Stimulated activated CD4-positive, alpha-beta T cell treated with anti-CD3 and anti-CD28 coated beads, Interleukin-1b, Interleukin-23, amount 100 ng/mL, for 1 hour (primary cell): ENCODE measurements at places on chromosomes 5 and 9.

GRCh38 chr5:134552301-134552700 lies 26.8 kb downstream of the JADE2 start:
- no peak for DNase-seq

GRCh38 chr5:149028984-149029383 lies 33.9 kb downstream of the SH3TC2 start:
- no peak for DNase-seq

DNA sequence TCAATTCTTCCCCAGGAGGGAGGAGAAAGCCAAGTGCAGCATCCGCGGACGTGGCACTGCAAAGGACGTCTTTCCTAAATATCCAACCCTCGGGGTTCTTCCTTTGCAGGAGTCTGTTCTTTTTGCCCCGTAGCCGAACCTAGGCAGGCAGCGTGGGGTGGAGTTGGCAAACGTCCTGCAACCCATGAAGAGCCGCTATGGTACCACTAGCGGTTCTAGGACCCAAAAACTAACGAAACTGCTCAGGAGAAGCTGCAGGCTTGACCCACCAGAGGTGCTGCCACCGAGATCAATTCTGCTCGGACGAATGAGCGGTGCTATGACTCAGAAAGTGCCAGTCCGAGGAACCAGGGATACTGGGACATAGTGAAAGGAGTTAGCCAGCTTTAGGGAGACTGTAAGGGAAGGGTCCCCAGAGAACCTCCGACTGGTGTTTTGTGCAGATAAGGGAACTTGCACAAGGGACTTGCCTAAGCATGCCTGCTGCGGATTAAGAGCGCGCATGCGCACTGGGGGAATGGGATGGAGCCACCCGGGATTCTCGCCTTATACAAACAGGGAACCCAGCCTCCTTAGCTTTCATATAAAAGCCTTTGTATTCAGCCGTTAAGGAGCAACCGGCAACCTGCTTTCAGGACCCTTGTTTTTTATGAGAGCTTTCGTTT lies 32.7 kb downstream of the ANXA2R start:
- DNase-seq: no peak

- no peak for DNase-seq
Measured at GRCh38 chr9:36137392-36138004, 965 bp downstream of the GLIPR2 start.

DNA sequence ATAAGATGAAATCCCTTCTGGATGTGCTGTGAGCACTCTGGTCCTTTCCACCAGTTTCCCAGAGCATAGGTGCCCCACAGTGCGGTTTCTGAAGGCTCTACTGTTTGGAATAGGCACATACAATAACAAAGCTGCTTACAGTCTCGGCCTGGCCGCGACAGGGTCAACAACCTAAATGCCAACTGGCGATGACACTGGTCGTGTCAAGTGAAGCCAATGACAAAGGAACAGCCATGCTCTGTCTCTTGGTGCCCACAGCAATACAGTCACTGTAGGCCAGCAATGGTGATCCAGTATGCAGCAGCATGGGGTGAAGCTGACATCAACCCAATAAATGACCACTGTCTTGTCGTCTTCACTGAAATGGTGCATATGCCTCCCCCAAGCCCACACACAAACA lies 47.8 kb upstream of the EQTN start:
- DNase-seq: no peak

DNA sequence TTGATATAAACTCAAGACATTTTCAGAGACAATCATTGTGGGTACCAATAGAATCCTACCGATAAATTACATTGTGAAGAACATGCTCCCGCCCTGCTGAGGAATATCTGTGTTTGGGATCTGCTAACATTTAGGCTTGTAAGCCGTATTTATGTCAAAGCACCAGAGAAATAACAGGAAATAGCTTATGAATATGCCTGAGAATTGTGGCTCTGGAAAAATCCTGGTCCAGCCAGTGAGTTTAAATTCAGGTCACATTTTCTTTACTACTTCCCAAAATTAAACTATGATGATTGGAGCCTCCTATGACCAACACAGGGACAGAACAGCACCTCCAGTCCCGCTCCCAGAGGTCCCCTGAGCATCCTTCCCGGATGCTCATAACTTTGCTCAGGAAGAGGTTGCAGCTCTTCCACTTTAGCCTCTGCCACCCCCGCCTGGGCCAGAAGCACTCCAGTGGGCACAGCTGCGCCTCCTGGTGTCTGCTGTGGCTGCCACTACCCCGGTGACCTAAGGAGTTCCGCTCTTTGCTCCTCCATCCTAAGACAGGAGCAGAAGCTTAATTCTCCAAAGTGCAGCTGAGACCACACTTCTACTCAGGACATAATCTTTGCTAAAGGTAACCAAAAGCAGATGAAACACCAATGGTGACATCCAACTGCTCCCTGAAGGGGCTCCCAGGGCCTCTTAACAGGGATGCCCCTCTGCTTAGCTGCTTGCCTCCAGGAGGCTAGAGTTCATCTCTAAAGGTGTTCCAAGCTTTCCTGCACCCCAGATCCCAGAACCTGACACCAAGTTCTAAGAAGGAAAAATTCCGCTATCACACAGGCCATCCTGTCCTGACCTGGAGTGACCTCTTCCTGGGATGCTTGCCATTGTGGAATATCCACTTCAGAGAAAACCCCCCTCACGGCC lies 58.8 kb downstream of the SLC1A1 start:
- DNase-seq: no peak

DNA sequence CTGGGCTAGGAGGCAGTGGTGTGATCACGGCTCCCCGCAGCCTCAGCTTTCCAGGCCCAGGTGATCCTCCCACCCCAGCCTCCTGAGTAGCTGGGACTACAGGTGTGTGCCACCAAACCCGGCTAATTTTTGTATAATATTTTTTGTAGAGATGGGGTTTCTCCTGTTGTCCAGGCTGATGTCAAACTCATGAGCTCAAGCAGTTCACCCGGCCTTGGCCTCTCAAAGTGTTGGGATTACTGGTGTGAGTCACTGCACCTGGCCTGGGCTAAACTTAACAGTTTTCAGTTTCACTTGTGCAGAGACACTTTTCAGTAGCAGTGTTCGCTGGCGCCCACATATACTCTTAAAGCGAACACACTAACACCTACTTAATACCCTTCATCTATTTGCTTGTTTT lies 205.6 kb upstream of the ZNF608 start:
- no peak for DNase-seq
